ENCODE measurements at places on chromosomes 7 and 10. TPM values are rescaled to one million over a fixed set of nuclear protein-coding genes. Genes with fewer than 3 reads are reported as not detected.

Gene TUBB8
- total RNA-seq, result not detected

GRCh38 chr7:20158684-20159083, 58.5 kb downstream of the MACC1 start:
- no peak for DNase-seq

Gene OIT3
- not detected for total RNA-seq

Gene FAM13C
- not detected for total RNA-seq

- no peak for DNase-seq
Measured at GRCh38 chr7:7157887-7158271, 24.5 kb upstream of the C1GALT1 start.

DNA sequence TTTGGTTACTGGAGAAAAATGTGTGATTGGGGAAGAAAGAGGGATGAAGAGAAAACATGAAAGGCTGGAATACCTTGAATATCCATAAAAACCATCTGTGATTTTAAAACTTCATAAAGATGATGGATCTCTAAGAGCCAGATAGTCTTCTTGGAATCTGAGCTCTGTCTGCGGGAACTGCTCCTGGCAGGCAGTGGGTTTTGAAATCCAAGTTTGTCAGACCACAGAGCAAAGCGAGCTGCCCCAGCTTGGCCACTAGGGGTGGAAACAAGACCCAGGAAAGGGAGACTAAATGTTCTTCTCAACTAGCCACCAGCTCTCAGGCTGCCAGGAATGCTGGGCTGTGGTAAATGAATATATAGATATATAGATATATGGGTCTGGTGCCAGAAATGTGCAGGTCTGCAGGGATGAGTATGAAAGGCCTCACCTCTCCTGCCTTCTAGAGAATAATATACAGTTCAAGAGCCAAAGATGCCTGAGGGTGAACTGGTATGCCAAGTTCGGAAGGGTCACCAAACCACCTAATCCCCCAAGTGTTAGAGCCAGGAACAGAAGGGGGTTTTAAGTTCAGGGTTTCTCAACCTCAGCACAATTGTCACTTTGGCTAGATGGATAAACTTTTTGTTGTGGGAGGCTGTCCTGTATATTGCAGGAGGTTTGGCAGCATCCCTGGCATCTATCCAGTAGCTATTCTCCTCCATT, 208.8 kb downstream of the KCNMA1 start:
- no peak for DNase-seq

DNA sequence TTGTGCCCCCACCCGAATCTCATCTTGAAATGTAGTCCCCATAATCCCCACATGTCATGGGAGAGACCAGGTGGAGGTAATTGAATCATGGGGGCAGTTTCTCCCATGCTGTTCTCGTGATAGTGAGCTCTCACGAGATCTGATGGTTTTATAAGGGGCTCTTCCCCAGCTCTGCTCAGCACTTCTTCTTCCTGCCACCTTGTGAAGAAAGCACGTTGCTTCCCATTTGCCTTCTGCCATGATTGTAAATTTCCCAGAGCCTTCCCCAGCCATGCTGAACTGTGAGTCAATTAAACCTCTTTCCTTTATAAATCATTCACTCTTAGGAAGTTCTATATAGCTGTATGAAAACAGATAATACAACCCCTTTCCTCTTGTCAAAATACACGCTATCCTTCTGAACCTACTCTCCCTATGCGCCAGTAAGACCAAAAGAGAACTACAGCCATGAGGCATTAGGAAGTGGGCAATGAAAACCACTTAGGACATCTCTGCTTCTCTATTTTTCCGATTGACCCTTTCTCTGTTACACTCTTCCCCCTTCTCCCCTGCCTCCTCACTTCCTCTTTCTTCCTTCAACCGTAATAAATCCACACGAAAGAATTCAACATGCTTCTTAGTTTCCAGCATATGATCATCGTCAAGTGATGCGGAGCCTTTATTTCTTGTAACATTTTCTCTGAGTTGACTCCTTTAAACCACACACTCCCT, 101.2 kb upstream of the WDR11 start:
- DNase-seq, result no peak

DNA sequence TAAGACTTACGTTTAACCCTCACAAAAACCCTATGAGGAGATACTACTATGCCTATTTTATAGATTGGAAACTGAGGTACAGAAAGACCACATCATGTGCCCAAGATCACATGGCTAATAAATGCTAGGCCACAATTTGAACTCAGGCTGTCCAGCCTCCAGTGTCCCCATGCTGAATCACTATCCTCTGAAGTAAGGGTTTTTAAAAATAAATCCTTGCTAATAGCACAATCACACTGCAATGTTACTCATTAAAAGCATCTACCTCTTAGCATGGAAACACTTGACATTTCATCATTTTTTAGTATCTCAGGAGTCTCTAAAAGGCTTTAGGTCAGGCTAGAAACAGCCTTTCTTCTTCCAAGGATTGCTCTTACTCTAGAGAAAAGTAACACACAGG, 50.0 kb upstream of the PPP1R3C start:
- no peak for DNase-seq

Gene ASZ1
- not detected for total RNA-seq

Gene ZNF438
- total RNA-seq, result 3.7 TPM

DNA sequence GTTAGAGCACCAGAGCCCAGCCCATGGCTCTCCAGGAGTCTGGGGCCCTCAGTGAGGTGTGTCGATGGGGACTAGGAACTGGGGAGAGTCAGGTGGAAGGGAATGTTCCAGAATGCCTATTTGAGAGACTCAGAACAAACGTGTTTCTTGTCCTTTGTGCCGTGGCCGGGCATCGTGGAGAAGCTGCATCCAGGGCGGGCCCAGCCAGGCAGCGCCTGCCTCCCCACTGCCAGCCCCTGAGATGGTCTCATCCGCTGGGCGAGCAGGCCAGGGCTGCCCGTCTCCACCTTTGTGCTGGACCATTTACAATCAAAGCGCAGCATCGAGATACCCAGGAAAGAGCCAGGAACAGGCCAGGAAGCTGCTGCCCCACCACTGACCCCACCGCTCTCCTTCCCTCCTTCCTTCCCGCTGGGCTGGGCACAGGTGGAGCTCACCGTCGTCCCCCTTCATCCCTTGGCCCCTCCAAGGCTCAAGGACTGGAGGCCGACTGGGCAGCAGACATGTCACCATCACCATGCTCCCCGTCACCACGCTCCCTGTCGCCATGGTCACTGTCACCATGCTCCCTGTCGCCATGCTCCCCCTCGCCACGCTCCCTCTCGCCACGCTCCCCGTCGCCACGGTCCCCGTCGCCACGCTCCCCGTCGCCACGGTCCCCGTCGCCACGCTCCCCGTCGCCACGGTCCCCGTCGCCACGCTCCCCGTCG, 71.1 kb upstream of the ADGRA1 start:
- DNase-seq, result no peak

Gene HOXA6
- not detected for total RNA-seq

Gene TBL2
- total RNA-seq, result 34.7 TPM

- no peak for DNase-seq
Measured at GRCh38 chr7:23600236-23600635, 3.1 kb downstream of the CCDC126 start.

DNA sequence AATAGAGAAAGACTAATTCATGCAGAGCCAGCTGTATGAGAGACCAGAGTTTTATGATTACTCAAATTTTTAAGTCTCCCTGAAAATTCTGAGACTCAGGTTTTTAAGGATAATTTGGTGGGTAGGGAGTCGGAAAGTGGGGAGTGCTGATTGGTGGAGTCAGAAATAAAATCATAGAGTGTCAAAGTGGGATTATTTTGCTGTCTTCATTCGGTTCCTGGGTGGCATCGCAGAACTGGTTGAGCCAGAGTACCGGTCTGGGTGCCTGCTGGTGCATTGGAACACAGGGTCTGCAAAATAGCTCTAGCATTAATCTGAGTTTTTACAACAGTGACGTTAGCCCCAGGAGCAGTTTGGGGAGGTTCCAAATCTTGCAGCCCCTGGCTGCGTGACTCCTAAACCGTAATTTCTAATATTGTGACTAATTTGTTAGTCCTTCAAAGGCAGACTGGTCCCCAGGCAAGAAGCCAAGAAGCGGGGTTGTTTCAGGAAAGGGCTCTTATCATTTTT, 32.4 kb downstream of the GPRIN2 start:
- no peak for DNase-seq

- DNase-seq, result no peak
Measured at GRCh38 chr10:131128731-131129130, 182.8 kb downstream of the TCERG1L start.

DNA sequence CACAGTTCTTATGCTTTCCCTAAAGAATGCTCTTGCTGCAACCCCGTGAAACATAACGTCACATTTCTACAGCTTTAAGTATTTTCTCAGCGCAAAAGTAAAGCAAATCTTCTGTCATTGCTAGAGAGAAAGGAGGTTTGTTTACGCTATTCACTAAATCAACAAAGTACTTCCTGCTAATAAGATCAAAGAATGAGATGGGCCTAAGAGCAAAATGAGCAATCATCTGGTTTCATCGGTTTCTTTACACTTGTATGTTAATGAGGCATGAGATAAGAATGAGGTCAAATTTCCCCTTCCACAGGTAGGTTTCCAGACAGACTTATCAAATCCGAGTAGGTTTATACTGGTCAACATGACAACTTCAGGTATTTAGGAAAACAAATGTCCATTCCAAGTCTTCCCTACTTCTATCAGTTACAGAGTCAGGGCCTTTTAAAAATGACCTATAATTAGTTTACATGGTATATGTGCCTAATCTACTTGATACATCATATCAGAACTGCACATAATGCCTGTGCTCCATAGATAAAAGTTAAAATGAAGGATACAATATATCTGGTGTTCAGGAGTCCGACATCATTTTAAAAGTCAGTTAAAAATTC, 8.4 kb downstream of the USP6NL start:
- DNase-seq, result no peak

Gene CFAP70
- total RNA-seq, result 0.71 TPM

GRCh38 chr10:99466632-99467223, 36.3 kb upstream of the GOT1 start:
- no peak for DNase-seq

DNA sequence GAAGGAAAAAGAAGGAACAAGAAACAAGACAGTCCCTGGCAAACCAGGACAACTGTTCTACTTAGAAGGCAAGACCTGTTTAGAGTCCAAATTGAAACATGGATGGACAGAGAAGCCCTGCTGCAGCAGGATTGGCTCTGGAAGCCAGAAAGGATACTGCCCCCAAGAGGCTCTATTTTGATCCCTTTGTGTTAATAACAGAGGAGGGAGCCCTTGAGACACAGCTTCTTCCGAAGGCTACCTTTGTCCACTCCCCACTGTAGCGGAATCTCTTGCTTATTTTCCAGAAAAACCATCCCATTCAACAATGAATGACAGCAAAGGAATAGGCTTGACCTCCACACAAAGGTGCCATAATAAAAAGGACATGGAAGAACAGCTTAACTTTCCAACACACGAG, 120.3 kb upstream of the FOXK1 start:
- DNase-seq, result no peak

Gene SPDYE1
- total RNA-seq, result not detected

DNA sequence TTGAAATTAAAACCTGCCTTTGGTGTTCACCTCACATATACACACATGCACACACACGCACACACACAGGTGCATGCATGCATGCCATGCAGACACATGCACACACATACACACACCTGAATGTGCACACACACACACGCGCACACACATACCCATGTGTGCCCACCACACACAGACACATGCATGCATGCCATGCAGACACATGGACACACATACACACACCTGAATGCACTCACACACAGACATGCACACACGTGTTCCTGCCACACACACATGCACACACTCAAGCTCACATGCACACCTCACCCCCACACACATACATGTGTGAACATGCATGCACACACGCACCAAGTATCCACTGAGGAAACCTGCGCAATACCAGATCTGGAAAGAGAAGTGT, 136.4 kb downstream of the KLF6 start:
- DNase-seq, result no peak

DNA sequence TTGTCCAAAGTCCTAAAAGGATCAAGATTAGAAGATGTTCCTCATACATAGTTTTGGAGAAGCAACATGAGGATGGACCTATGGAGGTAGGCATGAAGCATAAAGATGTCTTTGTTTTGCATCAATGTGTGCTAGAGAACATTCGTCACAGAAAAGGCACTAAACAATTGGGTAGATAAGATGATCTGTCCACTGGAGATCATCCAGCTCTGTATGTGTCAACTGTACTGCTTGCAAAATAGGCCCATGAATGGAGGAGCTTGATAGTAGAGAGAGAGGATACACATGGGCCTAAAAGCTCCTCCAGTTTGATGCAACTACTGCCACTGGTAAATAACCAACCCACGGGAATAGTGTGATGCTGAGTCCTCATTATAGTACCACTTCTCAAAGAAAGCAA, 286.4 kb upstream of the HGF start:
- no peak for DNase-seq

Gene OLAH
- total RNA-seq, result 0.16 TPM

DNA sequence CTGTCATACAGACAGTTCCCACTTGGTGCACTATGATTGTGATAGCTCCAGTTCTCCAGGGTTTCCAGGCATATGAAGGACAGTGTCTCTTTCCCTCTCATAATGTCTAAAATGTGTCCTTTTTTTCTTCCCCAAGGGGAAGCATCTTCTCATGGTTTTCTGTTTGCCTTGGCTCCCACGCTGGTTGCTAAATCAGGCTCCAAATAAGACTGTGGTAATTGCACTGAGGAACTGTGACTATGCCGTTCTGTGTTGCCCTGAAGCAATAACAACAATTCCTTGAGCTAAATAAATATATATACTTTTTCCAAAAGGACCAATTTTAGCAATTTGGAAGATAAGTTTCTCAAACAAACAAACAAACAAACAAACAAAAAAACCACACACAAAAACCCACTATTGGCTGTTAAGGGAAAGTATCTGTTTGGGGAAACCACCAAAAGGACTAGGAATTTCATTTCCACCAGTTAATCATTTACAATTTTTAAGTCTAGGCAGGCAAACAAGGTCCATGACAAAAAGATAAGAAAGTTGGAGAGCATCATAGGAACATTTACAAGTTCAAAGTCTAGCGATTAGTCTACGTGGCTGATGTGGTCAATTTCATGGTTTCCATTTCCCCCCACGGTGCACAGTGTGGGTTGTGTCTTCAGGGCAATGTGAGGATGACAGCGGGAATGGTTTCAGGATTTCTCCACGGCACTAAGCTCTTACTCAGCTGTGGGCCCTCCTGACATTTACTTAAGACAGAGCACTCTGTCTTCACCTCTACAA, 62.4 kb downstream of the THNSL1 start:
- no peak for DNase-seq

- DNase-seq, result peak; percentile 94
Measured at GRCh38 chr7:1176891-1177373, 16.9 kb upstream of the ZFAND2A start.

Gene ZMIZ2
- total RNA-seq, result 82.8 TPM
